Osteoblast (primary cell): ENCODE measurements at places on chromosomes 1 and 21.
A peak's percentile ranks its signal among the peaks of the same experiment; 100 is the strongest.

DNA sequence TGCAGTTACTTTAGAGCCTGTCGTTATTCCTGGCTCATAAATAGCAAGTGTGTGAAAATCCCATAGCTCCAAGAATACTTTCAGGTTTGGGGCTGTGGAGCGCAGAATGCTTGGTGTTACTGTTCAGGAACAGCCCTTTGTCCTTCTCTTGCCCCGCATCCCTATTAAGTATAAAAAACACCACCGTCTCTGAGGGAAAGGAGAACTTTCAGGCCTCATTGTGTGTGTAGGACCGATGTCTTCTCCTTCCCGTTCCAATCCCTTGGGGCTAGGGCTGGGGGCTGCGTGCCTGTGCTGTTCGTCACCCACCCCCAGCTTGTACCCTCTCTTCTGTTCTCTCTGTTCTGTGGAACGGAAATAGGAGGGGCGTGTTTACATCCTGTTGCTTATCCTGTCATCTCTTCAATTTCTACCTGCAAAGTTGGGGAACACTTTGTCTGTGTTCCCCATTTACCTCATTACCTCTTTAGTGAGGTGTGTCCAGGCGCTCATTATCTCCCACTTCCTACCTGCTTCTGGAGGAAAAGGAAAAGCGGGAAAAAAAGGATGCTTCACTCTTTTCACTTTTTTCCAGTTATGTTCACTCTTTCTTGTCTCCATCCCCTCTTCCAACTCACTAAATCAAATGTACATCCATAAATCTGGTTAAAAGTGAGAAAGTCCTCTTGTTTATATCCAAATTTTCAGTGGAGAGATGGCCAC, 788 bp upstream of the TXNIP start:
- DNase-seq, result peak; percentile 74

GRCh38 chr1:178945763-178946266, 74.9 kb upstream of the ANGPTL1 start:
- DNase-seq, result peak; percentile 83

DNA sequence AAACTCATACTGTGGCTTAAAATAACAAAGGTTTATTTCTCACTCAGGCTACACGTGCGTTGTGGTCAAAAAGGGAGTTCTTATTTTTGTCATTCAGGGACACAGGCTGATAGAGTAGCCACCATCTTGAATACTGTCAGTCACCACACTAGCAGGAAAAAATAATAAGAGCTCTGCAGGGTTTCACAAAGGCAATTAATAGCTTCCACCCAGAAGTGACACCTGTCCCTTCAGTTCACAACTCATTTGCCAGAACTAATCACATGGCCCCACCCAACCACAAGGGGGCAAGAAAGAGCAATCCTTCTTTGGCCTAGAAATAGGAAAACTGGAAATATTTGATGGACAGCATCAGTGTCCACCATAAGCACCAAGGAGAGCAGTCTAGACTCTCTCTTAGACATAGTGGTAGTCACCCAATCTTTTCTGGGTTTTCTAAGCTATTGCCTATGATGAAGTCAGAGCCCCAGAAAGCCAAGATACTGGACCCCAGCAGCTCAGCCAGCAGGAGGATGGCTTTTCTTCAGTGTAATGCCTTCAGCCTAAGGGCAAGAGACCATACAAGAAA, 8.2 kb downstream of the HAPLN2 start:
- DNase-seq, result peak; percentile 91

- no peak for DNase-seq
Observed at GRCh38 chr1:55192093-55192492, 23.1 kb downstream of the USP24 start.

DNA sequence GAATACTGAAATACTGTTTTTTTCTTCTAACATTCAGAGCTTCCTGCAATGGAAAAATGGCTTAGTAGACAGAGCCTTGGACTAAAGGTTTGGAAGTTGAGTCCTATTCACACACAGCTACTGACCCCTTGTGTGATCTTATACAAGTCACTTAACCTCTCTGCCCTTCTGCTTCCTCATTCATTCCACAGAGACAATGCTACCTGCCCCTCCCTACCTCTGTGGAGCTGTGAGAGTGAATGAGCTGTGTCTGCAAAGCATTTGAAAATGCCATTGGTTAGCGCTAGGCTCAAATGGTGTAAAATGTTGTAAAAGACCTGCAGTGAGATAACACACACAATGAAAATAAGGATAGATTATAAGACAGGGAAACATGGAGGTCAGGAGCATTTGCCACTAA, 214.4 kb downstream of the BARHL2 start:
- DNase-seq, result no peak

DNA sequence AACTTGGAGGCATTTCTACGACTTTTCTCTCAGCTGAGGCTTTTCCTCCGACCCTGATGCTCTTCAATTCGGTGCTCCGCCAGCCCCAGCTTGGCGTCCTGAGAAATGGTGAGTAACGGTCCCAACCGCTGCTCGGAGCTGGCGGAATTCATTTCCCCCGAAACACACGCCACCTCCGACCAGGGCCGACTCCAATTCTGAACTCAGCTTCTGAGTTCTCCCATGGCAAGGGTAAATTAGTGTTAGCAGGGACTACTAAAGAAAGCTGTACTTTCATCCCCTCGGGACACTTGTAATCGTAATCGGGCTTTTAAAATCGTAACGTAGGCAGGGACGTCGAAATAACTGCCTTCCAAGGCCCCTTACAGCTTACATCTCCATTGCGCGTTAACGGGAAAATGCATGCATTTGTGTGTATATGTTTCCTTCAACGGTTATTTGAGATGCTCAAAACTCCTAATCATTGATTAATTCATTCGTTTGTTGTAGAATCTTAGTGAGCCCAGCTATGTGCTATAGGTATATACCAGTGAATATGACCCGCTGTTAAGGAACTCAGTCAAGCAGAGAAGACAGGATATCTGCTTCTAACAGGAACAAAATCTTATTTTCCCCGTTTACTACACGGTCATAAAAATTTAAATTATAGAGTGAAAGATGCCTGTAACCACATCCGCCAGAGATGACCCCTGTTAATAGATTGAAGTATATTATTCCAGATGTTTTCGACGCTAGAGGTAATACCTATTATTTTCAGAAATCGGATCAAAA, 472 bp downstream of the DTL start:
- peak; percentile 55 for DNase-seq

GRCh38 chr1:11563560-11564069, 84.7 kb downstream of the DISP3 start:
- DNase-seq, result peak; percentile 65

GRCh38 chr1:24902471-24902891, 27.6 kb downstream of the RUNX3 start:
- peak; percentile 67 for DNase-seq

GRCh38 chr1:226082959-226083301, 20.4 kb downstream of the H3-3A start:
- peak; percentile 83 for DNase-seq

DNA sequence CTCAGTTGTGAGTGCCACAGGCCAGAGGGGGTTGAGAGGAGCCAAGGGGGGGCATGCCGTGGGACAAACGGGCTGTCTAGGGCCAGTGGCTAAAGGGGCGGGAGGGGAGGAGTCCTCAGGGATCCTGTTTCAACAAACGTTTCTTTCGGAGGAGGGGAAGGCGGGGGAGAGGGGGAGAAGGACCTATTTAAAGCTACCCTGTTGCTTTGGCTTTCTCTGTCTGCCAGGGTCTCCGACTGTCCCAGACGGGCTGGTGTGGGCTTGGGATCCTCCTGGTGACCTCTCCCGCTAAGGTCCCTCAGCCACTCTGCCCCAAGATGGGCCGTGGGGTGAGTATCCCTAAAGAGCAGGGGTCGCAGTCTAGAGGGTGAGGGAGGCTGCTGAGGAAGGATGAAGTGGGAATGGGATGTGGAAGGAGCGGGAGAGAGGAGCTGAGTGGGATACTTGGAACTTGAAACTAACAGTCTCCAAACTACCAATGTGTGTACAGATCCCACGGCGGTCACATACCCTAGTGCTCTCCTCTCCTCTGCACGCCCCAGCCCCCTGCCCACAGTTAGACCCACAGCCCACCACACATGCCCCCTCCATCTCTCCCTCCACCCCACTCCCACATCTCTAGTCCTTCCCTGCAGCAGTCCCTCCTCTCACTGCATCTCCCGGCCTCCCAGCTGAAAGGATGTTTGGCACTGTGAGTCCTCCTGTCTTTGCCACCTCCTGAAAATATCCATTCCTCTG, at the start of gene ATP1A2:
TSS of gene ATP1A2 (plus strand) at position 215 of the 738 bp plus-strand sequence. CDS start at position 318, 103 bp downstream.
- peak; percentile 74 for DNase-seq

DNA sequence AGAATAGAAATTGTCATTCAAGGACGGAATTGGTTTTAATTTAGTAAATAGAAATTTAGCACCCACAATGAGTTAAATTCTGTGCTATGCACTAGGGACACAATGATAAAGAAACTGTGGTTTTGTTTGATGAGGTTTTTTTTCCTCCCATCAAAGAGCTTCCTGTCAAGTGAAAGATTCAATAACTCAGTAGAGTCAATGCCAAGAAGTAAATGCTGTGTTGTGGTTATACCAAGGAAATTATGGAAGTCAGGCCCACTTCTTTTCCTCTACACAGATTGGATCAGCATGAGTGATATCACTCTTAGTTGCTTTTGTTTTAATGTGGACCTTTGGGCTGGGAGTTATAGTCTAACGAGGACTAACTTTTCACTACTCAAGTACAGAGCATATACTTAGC, 1269.6 kb upstream of the ADGRL2 start:
- no peak for DNase-seq

- no peak for DNase-seq
Observed at GRCh38 chr1:46725736-46726108, 6.8 kb upstream of the EFCAB14 start.
